ENCODE measurements at places on chromosomes 1 and 21. TPM values are rescaled to one million over a fixed set of nuclear protein-coding genes. Genes with fewer than 3 reads are reported as not detected.

The ZNF648 gene
- 0.24 TPM for polyA plus RNA-seq

The TEX50 gene
- not detected for polyA plus RNA-seq

The CFAP74 gene
- 0.21 TPM for polyA plus RNA-seq

The CA6 gene
- polyA plus RNA-seq, result not detected

The S100A8 gene
- not detected for polyA plus RNA-seq

The SPRR2G gene
- not detected for polyA plus RNA-seq

The TTC22 gene
- polyA plus RNA-seq, result 1.2 TPM

The CYP4A11 gene
- not detected for polyA plus RNA-seq

The C1QA gene
- polyA plus RNA-seq, result not detected

The S100A7 gene
- not detected for polyA plus RNA-seq

The PDZK1IP1 gene
- not detected for polyA plus RNA-seq

The MAN1A2 gene
- 19.4 TPM for polyA plus RNA-seq

The IRF2BP2 gene
- polyA plus RNA-seq, result 19.4 TPM

The RCC1 gene
- 35.6 TPM for polyA plus RNA-seq

The AVPR1B gene
- polyA plus RNA-seq, result 0.09 TPM

The PLA2G2D gene
- not detected for polyA plus RNA-seq
